Stimulated activated CD8-positive, alpha-beta memory T cell treated with anti-CD3 and anti-CD28 coated beads, Interleukin-4, amount 100 ng/mL, for 24 hours (primary cell): ENCODE measurements at places on chromosomes 12 and 14.

- DNase-seq, result no peak
Measured at GRCh38 chr14:54812617-54813016, 90.0 kb downstream of the GCH1 start.

- DNase-seq, result no peak
Measured at GRCh38 chr12:46982629-46983392, 96.6 kb upstream of the PCED1B start.

DNA sequence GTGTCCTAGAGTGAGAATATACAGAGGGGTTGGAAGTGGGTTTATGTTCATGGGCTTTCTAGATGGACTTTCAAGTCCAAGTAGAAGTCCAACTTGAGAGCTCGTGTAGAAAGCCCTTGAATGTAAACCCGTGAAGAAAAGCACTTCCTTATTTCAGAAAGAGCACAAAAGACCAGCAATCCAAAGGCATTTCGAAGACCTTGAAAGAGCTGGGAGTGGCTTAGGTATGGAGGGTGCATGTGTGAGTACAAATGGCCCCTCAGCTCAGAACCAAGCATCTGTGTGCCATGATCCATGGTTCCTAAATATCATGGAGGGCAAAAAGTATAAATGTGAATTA is 160.7 kb downstream of the ETV6 start:
- DNase-seq, result no peak

- no peak for DNase-seq
Measured at GRCh38 chr14:72318648-72319047, 386.4 kb downstream of the RGS6 start.

GRCh38 chr12:8675591-8676036 is 13.0 kb upstream of the MFAP5 start:
- no peak for DNase-seq

DNA sequence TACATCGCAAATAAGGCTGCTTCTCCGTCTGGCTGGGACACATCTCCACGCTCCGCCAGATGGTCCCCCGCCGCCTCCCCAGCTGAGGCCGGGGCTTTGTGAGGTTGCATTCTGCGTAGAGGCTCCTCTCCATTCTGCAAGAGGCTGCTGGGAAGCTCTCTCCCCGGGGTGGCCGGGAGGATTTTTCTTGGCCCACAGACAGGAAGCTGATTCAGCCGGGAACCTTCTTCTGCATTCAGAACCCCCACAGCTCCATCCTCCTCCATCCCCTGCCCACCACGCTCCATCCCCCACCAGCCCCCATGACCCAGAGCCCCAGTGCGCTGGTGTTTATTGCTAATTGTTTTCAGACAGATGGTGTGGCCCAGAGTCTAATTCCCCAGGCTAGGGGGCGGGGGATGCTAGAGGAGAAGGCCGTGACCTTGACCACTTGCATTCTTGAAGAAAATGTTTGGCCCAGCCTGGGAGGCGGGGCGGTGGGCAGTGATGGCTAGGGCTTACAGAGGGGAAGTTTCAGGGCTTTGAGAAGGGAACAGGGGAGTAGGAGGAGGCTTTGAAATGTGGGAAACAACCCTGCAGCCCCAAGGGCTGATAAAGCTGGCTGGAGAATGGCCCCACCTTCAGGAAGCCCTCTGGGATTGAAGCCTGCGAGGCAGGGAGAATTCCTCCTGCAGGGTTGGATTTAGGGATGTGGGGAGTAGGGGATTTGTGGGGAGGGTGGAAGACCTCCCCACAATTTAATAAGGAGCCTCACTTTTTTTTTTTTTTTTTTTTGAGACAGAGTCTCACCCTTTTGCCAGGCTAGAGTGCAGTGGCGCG is 88.5 kb upstream of the NCOR2 start:
- no peak for DNase-seq

GRCh38 chr12:112169161-112169872 is 44.0 kb downstream of the TRAFD1 start:
- DNase-seq, result no peak

GRCh38 chr14:105879503-105879866 is 353.1 kb downstream of the TMEM121 start:
- DNase-seq, result no peak

DNA sequence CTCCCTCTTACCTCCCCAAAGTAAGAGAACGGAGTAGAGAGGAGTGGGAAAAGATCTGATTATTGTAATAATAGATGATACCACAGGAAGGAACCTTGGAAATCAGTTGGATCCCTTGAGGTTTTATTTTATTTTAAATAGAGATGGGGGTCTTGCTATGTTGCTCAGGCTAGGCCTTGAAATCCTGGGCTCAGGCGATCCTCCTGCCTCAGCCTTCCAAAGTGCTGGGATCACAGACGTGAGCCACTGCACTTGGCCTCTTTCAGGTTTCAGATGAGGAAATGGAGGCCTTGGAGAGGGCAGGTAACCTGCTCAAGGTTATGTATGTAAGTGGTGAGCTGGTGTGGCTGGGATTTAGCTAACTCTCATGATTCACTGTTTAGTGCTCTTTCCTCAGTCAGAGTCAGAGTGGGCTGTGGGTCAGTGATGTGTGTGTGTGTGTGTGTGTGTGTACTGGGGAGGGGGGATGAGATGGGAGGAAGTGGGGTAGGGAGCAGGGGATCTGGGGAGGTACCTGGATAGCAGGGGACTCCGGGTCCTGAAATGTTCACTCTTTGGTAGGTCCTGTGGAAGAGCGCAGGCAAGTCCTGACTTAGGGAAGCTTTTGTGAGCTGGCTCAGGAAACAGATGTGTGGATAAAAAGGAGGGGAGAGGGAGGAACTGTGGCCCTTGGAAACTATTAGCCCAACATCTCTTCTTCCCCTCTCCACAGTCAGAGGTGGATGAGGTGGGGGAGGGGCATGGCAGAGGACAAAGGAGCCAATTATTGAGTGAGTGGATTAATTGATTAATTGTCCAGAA is 4.7 kb upstream of the CISTR start:
- DNase-seq, result no peak

DNA sequence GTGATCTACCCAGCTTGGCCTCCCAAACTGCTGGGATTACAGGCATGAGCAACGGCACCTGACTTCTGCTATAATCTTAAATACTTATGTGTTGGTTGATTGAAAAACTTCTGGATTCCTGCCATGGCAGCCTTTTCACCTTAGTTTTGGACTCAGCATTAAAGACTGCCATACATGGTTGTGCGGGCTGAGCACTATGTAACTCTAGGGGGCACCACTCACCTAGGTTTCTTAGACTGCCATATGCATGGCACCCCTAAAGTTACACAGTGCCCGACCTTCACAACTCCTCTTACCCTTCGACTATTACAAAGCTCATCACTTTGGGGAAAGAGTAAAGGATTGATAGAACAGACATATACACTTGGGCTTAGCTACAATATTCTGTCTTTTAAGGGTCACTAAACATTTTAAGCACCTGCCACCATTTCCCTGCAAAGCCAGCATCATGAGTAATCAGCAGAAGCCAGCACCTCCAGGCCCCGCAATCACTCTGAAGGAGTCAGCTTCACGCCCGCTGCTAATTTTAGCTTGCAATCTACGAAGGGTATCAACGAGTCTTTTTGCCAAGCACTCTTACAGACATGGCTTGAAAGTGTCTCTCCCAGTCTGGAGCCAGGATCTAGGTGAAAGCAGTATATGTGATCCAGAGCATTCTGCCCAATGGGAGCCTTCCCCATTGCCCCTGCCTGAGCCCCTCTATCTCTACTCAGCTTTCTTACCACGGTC is 59.8 kb downstream of the SUDS3 start:
- no peak for DNase-seq

DNA sequence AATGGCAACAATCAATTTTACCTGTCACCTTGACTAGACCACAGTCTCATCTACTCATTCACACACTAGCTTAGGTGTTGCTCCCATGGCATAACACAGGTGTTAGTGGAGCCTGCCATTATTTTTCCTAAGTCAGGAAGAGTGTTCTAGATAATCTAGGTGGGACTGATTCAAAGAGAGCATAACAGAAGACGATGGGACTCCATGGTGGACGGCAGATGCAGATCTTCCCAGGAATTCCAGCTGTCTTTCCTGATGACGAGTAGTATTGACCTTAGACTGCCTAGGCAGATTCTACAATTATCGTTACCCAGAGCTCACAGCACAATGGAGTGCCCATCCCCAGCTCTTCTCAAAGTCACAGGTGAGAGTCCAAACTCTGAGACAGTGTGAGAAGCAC is 589.0 kb downstream of the TMEM121 start:
- DNase-seq, result no peak

DNA sequence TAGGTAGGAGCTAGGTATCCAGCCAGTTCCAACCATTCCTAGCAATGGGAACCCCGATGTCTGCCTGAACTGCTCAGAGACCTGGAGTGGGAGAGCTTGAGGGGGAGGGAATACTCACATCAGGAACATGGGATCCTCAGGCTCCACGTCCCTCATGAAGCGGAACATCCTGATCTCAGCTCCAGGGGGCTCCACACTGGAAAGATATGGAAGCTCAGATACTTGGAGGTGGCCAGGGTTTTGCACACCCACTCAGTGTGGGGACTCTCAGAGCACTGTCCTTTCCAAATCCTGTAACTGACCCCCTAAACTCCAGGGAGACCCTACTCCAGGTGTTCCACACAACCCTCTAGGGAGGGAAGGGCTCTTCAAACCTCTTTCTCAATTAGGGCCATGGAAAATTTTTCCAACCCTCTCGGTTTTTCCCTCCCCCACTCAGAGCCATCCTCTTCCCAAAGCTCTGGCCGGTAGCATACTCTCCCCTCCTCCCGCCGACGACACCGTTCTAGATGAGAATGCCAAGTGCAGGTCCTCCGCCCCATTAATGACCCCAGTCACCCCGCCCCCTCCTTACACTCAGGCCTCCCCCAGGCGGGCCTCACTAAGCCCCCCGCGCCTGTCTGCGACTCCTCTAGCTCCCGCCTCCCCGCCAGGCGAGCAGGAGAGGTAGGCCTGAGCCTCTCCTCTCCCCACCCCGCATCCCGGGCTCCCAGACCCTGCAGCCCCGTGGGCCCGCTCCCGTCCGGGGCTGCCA is 597 bp downstream of the MLF2 start:
- DNase-seq, result no peak

DNA sequence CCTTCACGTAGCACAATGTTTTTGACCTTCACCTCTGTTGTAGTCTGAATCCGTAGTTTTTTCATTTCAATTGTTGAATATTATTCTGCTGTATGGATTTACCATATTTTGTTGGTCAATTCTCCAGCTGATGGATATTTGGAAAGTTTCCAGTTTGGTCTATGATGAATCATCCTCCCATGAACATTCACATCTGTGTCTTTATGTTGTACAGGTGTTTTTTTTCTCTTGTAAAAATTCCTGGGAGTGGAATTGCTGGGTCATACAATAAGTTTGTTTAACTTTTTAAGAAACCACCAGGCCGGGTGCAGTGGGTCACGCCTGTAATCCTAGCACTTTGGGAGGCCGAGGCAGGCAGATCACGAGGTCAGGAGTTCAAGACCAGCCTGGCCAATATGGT is 36.7 kb upstream of the GNG2 start:
- DNase-seq, result no peak

- no peak for DNase-seq
Measured at GRCh38 chr14:101135796-101136742, 232.5 kb upstream of the RTL1 start.

DNA sequence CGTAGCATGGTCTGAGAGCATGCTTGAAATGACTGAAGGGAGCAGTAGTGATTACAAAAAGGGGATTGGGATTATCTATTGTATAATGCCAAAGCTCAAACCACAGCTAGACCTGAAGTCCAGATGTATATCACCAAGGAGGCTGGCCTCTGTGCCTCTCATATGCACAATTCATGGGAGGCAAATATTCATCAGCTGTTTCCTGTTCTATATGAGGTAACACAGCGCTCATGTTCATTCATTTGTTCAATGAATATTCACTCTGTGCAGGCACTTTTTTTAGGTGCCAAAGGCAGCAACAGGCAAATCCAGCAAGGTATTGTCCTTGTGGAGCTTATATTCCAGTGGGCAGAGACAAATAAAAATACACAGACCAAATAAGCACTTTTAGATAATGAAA is 39.0 kb downstream of the CRACR2A start:
- DNase-seq, result no peak

- DNase-seq, result no peak
Measured at GRCh38 chr12:108457734-108458361, 57.2 kb upstream of the FICD start.

DNA sequence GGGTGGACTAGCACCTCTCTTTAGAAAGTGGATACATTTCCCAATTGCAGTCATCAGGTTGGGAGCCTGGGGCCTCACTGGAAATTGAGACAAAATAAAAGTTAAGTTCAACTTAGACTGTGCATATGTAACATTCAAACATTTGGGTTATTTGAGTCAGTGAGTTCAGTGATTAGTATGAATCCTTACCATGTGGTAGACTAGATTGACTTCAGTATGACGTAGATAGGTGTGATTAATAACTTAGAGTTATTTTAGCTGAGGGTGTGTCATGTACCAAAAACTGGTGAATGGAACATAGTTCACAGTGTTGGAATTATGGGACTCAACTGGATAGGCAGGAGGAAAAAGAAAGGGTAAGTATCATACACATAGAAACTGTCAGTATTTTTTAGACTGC is 8.0 kb upstream of the SSTR1 start:
- no peak for DNase-seq

GRCh38 chr12:124195567-124195942 is 99.3 kb upstream of the RFLNA start:
- no peak for DNase-seq

GRCh38 chr12:118773956-118774723 is 207.2 kb upstream of the SRRM4 start:
- no peak for DNase-seq

- DNase-seq, result no peak
Measured at GRCh38 chr14:96225745-96226151, 21.1 kb downstream of the BDKRB2 start.

GRCh38 chr12:89349814-89350213 is 2.5 kb downstream of the DUSP6 start:
- DNase-seq, result no peak

GRCh38 chr14:76280221-76280620 is 95.7 kb upstream of the ESRRB start:
- no peak for DNase-seq

- DNase-seq, result no peak
Measured at GRCh38 chr12:126036348-126036747, 971.1 kb downstream of the AACS start.

DNA sequence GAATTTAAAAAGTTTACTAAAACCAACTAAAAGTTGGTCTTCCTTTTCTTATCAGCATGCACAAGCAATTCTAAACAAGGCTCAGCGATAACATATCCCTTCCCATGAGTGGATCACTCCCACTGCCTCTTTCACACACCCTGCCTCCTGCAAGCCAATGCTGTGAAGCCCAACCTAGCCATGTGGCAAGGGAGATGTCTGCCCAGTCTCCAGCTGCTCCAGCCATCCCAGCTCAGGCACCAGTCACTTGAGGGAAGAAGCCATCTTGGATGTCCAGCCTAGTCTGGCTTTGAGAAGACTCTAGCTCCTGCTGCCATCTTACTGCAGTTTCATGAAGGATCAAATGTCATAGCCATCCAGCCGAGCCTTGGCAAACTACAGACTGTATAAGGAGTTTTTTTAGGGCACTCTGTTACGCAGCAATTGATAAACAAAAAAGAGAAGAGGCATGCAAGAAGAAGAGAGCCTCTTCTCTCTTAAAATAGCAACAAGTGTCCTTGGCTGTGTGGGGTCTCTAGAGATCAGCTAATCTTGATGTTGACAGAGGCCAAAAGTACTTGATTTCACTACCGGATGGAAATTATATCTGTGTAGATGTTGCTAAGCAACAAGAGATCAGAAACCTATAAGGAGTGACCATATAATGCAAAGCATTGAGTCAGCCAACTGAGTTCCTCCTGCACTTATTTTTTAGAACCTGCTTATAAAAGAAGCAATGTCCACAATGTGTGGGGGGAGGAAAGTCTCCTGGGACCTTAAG is 108.9 kb downstream of the PTCSC3 start:
- no peak for DNase-seq
